ENCODE measurements at places on chromosomes 7 and 10.

GRCh38 chr7:68922850-68923249, 675.4 kb upstream of the AUTS2 start:
- no peaks in the 10 kb centered on the region for H3K36me3 ChIP-seq
- no peaks in the 10 kb centered on the region for H3K4me1 ChIP-seq
- no peak overlapping the region for H3K4me3 ChIP-seq

DNA sequence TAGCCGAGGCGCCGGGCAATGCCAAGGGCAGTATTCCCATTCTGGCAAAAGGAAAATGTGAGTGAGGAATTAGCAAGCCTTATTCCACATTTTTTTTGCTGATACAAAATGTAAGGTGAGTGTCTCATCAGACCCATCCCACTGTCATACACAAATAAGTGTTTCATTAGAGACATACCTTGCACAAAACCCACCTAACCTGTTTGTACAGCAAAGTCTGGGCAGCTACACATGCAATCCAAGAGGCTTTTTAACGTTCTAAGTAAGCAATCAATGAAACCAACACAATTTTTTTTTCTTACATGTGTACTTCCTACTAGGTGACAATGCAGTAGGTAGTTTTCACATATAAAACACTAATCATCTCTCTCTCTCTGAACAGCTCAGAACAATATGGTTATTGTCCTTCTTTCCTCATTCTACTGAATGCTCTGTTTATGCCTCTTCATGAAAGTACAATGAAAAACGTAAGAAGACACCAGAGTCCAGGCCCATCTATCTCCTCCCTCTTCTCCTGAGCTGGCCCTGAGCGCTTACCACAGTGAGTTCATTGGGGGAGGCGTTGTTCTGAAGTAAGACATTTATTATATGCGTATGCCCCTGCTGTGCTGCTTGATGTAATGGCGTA, 217.2 kb downstream of the ANK3 start:
- H3K4me1 ChIP-seq: no peaks in the 10 kb centered on the region
- peaks cover 69% of the 10 kb centered on the region for H3K36me3 ChIP-seq

DNA sequence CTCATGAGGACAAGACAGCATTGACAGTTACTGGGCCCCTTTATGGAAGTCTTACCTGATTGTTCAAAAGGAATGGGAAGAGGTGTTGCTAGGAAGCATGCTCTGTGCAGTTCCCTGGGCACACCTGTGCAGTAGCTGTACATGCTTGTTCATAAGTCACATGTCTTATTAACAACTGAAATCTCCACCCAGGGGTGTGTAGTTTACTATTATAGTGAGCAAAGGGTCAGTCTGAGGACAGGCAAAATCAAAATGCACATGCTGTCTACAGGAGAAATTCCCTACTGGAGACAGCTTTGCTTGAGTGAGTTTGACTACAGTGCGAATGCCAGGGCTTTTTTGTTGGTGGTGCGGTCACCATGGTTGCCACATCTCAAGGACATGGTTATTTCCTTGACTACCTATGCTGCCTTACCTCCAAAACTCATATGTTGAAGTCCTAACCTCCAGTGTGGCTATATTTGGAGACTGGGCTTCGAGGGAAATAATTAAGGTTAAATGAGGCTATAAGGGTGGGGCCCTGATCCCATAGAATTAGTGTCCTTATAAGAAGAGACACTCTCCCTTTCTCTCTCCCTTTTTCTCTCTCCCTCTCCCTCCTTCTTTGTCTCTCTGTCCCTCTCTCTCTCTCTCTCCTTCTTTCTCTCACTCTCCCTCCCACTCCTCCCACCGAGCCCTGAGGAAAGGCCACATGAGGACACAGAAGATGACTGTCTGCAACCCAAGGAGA, 48.3 kb upstream of the RNF32 start:
- H3K4me3 ChIP-seq: no peak overlapping the region
- H3K36me3 ChIP-seq: no peaks in the 10 kb centered on the region
- H3K27ac ChIP-seq: no peak overlapping the region
- DNase-seq: no peak
- peaks cover 16% of the 10 kb centered on the region for H3K27me3 ChIP-seq

GRCh38 chr7:127239814-127240213, 12.9 kb downstream of the GRM8 start:
- no peak overlapping the region for H3K4me3 ChIP-seq
- H3K36me3 ChIP-seq: no peaks in the 10 kb centered on the region
- no peaks in the 10 kb centered on the region for H3K4me1 ChIP-seq
- H3K27ac ChIP-seq: no peak overlapping the region

- DNase-seq: no peak
- no peak overlapping the region for H3K27ac ChIP-seq
- no peaks in the 10 kb centered on the region for H3K36me3 ChIP-seq
- no peaks in the 10 kb centered on the region for H3K27me3 ChIP-seq
- H3K4me3 ChIP-seq: no peak overlapping the region
Measured at GRCh38 chr10:78284381-78284780, 250.7 kb downstream of the RPS24 start.

DNA sequence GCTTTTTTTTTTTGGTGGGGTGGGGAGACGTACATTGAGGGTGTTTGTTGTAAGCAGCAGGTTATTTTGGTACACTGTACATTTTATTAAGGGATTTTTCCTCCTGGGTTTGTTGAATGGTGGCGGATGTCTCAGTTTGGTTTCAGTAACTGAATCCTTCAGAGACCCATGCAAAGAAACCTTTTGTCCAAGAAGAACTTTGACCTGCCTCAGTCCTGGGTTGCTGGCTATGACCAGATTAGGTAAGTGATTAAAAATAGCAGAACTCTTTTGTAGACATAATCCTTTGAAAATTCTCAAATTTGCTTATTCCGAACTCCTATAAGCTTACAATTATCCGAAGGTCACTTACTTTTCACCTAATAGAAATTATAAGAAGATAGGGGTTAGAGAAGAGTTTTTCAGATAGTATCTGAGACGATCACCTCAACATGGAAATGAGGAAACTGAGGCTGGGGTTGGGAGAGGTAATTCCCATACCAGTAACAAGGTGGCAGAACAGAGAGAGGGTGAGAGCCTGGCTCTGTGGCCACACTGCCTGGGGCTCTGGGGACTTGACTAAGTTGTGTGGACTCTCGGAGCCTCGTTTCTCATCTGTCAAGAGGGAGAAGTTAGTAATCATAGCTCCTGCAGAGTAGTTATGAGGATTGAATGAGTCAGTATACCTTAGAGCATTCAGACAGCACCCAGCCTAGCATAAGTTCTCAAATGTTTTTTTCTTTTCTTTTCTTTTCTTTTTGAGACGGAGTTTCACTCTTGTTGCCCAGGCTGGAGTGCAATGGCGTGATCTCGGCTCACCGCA, 87.4 kb downstream of the CCNY start:
- H3K4me3 ChIP-seq: no peak overlapping the region
- no peak for DNase-seq
- H3K36me3 ChIP-seq: peaks cover 23% of the 10 kb centered on the region
- H3K4me1 ChIP-seq: peaks cover 73% of the 10 kb centered on the region
- no peaks in the 10 kb centered on the region for H3K27me3 ChIP-seq

DNA sequence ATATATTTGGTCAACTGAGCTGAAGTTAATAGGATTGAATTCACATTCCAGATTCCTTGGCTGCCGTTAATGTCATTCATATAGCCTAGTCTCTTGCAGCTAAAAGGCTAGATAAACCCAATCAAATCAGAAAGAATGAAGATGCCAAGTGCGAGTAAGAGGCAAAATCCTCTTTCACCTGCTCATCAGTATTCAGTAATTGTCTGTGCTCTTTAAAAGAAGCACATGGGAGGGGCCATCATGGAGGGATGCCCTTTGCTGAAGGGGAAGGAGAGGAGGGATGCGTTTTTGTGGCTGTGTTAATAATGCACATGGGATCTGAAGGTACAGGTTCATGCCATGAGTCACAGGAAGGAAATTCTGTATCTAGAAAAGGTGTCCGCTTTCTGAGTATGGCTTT, 232.2 kb downstream of the TMEM178B start:
- DNase-seq: no peak
- peaks cover 17% of the 10 kb centered on the region for H3K27me3 ChIP-seq
- H3K4me1 ChIP-seq: no peaks in the 10 kb centered on the region
- no peaks in the 10 kb centered on the region for H3K36me3 ChIP-seq

- H3K27me3 ChIP-seq: peaks cover 81% of the 10 kb centered on the region
- no peaks in the 10 kb centered on the region for H3K36me3 ChIP-seq
- H3K4me1 ChIP-seq: peaks cover 7% of the 10 kb centered on the region
- peak within 1 kb of the TSS; percentile 48 for H3K4me3 ChIP-seq
- DNase-seq: peak; percentile 78
Measured at GRCh38 chr10:116742367-116743265, at the start of gene HSPA12A. HSPA12A (minus strand) TSS chr10:116742566; CDS start chr10:116742469, 97 bp downstream.

DNA sequence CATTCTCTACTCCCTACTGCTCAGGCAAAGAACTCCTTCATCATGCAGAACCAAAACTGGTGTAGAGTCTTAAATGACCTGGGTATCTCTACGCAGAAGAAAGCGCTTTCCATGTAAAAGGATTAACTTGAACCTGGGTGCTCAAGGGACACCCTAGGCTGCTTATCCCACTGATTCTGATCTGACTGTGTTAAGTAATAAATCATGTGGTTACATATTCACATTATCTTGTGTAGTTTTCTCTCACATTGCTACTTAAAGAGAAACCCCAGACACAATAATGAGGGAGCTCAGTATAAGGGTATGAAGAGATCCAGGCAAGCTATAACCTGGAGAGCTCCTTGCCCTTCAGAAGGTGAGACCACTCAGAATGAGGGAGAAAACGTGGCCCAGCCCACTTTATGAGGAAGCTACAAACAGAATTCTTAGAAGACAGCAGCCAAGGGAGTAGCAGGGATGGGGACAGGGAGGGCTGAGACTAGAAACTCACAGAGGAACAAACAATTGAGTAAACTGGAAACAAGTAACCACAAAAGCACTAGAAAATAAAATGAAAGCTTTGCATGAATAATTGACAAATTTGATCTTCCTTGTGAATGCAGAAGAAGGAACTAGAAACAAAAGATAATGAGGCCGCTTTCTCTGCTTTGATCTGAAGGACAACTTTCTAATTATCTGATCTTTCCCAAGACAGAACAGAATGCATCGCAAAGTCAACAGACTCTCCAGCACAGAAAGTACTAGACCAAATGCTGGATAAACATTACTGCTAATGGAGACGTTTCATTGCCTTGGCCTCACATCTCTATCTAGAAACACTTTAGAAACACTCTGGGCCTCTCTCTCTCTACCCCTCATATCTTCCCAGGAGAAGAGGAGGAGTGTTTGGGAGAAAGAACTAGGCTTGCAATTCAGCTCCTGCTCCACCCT, 76.1 kb downstream of the LRRC17 start:
- peaks cover 4% of the 10 kb centered on the region for H3K4me1 ChIP-seq
- no peaks in the 10 kb centered on the region for H3K27me3 ChIP-seq
- H3K27ac ChIP-seq: no peak overlapping the region
- H3K4me3 ChIP-seq: no peak overlapping the region
- DNase-seq: no peak
- no peaks in the 10 kb centered on the region for H3K36me3 ChIP-seq

DNA sequence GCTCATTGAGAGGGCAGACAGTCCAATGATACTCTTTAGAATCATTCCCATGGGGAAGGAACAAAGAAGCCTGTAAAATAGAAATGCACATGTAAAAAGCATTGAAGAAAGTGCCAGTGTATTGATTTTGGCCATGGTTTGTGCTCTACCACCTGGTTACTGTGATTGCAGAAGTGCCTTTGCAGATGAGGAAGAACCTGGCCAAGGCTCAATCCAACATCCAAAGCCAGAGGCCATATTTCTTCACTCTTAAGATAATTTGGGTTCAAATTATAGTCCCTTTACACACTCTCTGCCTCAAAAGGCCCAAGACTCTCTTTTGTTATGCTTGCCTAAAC, 122.1 kb downstream of the EGFR start:
- no peaks in the 10 kb centered on the region for H3K36me3 ChIP-seq
- no peak overlapping the region for H3K27ac ChIP-seq
- peaks cover 44% of the 10 kb centered on the region for H3K27me3 ChIP-seq
- H3K4me1 ChIP-seq: peaks cover 3% of the 10 kb centered on the region
- H3K4me3 ChIP-seq: no peak overlapping the region

GRCh38 chr10:12927896-12928295, 73.6 kb downstream of the CCDC3 start:
- no peak for DNase-seq
- H3K27me3 ChIP-seq: peaks cover 9% of the 10 kb centered on the region
- no peak overlapping the region for H3K27ac ChIP-seq
- no peaks in the 10 kb centered on the region for H3K4me1 ChIP-seq
- no peaks in the 10 kb centered on the region for H3K36me3 ChIP-seq
- H3K4me3 ChIP-seq: no peak overlapping the region

GRCh38 chr7:156576216-156577058, 64.1 kb upstream of the RNF32 start:
- H3K27me3 ChIP-seq: peaks cover 45% of the 10 kb centered on the region
- DNase-seq: no peak
- H3K36me3 ChIP-seq: no peaks in the 10 kb centered on the region
- H3K4me3 ChIP-seq: no peak overlapping the region
- no peak overlapping the region for H3K27ac ChIP-seq
- H3K4me1 ChIP-seq: no peaks in the 10 kb centered on the region

- H3K36me3 ChIP-seq: peaks cover 10% of the 10 kb centered on the region
- H3K4me1 ChIP-seq: peaks cover 4% of the 10 kb centered on the region
- no peak overlapping the region for H3K27ac ChIP-seq
- DNase-seq: no peak
Measured at GRCh38 chr10:3064423-3064822, 2.9 kb upstream of the PFKP start.

DNA sequence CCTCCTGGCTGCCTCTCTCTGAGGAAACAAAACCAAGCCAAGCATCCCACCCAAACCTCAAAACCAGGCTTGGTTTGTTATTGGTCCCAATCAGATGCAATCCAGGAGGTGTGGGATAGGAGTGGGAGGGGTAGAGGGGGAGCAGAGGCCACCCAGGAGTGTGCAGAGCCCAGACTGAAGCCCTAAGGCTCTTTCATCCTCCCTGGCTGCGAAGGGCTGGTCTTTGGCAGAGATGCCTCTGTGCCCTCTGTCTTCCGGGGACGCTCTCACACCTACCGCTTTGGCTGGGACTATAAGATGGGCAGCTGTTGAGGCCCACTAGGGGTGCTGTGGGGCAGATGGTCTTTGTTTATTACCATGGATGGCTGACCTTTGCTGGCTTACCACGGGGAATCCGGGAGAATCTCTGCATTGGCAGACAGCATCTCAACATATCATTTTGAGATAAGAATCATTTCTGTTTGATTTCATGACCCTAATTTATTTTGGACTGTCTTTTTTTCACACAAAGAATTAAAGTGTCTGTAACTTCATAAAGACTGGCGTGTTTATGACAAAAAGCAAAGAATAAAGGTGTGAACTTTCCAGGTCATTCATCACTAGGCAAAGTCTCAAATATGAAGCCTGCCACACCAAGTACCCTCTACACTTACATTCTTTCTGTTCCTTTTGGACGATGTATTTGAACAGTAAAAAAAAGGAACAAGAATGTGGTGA, 6.5 kb upstream of the DENND2A start:
- H3K36me3 ChIP-seq: no peaks in the 10 kb centered on the region
- peak; percentile 42 for DNase-seq
- no peak overlapping the region for H3K27ac ChIP-seq
- H3K4me1 ChIP-seq: peaks cover 7% of the 10 kb centered on the region
- peaks cover 34% of the 10 kb centered on the region for H3K27me3 ChIP-seq

GRCh38 chr10:123962756-123963530, 71.3 kb upstream of the CPXM2 start:
- no peaks in the 10 kb centered on the region for H3K4me1 ChIP-seq
- no peaks in the 10 kb centered on the region for H3K36me3 ChIP-seq
- H3K4me3 ChIP-seq: no peak overlapping the region
- DNase-seq: no peak
